Upper lobe of right lung (tissue), 1 donor: ENCODE measurements at places on chromosomes 16 and 17.
A peak's percentile ranks its signal among the peaks of the same experiment; 100 is the strongest.

DNA sequence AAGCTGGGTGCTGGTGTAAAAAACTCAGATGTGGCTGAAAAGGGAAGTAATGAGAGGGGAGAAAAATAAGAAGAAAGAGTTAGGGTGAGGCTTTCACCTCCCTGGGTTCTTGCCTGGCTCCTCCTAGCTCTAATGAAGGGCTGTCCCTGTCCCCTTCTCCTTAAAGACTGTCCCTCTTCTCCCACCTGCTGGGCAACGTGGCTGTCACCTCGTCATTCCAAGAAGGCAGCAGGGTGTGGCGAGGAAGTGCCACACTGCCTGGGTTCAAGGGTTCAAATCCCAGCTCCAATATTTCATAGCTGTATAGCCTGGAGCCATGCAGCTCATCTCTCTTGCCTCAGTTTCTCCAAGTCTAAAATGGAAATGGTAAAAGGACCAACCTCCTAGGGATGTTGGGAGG, 122.5 kb upstream of the CACNG5 start:
- no peak for DNase-seq

DNA sequence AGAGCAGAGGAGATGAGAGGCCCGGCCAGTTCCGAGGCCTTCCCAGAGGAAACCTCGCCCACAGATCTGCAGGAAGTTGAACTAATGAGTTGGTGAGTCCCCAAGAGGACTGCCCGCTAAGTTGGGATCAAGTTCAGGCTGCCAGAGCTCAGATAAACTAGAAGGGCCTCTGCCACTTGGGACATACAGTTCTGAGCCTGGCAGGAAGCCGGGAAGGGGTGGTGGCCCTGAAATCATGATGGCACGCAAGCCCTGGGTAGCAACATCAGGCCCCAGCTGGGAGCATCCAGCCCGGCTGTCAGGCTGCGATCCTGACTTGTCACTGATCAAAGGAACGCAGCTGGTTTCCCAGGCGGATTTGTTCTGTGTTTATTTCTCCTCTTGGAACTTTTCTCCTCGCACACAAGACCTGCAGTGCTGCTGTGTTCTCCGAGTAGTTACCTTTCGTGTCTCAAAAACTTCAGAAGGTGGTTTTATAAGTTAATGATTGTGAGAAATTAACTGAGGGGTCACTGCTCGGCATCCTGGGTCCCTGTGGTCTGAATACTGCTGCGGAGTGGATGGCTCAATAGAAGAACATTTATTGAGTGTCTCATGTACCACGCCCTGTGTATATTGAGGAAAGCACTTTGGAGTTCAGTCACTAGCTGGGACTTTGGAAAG, 8.0 kb upstream of the WFDC1 start:
- DNase-seq: peak; percentile 81

DNA sequence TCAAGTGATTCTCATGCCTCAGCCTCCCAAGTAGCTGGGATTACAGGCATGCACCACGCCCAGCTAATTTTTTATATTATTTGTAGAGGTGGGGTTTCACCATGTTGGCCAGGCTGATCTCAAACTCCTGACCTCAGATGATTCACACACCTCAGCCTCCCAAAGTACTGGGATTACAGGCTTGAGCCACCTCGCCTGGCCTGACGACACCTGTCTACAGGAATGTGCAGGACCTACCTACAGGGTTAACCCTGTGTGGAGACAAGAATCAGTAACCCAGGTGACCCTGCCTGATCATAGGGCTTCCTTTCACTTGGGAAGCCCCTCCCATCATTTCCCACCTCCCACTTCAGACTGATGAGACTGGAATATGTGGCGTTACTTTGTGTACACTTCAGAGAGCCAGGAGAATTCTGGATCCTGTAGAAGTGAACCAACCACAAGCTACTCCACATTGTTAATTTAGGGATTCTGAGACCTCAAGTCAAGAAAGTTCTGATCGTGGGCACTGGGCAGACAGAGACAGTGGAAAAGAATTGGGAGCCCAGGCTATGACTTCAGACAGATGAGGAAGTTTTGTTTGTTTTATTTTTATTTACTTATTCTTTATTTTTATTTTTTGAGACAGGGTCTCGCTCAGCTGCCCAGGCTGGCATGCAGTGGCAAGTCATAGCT, 5.7 kb upstream of the MILR1 start:
- no peak for DNase-seq

DNA sequence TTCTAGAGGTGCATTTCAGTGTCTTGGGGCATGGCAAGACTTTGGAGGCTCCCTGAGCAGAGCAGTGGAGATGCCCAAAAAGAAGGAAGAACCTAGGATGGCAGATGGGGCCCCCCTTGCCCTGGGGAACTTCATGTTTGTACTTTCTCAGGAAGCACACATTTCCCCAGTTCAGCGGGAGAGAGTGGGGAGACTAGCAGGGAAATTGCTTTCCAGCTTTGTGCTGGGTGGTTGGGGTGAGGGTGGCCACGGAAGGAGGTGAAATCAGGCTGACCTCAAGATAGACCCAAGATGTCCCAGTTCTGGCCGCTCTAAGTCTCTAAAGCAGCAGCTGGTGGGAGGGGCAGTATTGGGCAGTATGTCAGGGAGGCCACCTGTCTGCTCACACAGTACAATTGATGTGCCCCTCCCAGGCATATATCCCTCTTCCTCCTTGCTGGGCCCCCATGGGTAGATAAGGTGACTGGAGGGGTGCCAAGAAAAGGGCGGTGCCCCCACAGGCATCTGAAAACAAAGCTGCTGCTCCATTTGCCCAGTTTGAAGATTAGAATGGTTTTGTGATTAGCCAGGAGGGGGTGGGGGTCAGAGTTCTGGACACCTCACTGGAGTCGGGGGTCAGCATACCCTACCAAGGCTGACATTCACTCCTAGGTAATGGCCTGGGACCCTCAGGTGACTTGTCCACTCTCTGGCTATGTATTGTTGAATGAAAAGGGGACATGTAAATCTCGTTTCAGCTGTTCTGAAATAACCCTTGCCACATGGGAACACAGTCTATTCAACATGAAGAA, 17.1 kb upstream of the NAGLU start:
- DNase-seq: peak; percentile 63

DNA sequence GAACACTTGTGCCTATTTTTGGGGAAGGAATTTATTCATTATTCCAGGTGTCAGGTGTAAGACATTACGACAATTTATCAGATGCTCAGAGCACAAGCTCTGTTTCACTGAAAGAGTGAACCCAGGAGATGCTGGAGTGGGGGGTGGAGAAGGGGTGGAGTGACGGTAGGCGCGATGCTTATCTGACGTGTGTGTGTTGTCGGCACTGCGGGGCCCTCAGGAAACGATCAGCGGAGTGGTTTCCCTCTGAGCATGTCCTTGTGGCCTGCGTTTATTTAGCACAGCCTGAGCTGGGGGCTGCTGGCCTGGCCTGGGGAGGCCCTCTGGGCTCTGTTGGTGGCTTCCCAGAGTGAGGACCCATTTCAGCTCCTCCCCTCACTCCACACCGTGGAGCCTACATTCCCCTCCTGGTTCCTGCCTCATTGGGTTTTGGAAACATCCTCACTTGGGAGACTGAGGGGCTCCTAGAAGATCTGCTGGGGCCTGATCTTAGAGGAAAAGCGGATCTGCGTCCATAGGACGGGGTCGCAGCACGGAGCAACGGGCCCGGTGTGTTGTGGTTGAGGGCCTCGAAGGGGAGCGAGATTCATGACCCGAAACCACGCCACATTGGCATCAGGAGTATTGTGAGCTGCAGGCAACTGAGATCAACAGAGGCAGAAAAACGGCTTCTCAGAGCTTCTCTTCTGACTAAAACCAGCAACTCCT, 19.0 kb upstream of the GNG13 start:
- no peak for DNase-seq

- no peak for DNase-seq
These were observed 18.4 kb upstream of the C16orf82 start for GRCh38 chr16:27048316-27048715.

- DNase-seq: no peak
These were observed 203.3 kb downstream of the SEC14L1 start for GRCh38 chr17:77344038-77344437.

DNA sequence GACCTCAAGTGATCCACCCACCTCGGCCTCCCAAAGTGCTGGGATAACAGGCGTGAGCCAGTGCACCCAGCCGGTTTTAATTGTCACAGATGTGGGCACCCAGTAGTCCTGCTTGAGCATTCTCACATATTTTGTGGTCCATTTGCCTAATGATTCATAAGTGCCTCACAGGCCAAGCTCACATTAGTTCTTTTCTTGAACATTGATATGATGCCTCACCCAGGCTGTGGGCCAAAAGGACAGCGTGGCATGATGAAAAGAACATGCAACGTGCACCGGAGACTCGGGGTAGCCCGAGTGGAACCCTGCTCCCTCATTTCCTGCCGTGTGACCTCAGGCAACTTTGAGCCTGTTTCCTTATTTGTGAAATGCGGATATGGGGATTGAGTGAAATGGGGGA, 181.9 kb downstream of the SNX29 start:
- peak; percentile 25 for DNase-seq

GRCh38 chr16:83393196-83393981, 414.4 kb upstream of the HSBP1 start:
- no peak for DNase-seq

DNA sequence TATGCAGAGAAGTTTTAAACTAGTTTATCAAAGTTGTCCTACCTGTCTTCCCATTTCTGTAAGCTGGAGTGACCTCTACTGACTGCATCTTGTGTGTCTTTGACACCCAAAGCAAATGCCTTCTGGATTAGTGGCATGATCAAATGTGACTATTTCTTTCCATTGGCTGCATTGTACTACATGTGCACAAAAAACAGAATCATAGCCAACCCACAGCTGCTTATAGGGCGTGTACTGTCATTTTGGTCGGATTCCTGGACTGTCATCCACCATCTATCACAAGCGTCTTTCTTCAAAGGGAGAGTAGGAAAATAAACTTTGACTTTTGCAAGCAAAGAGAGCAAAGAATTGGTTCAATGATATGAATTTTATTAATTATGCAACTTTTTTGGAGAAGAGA, 310.6 kb downstream of the MAP2K6 start:
- DNase-seq: no peak

GRCh38 chr16:68227183-68227793, 8.6 kb downstream of the ESRP2 start:
- no peak for DNase-seq

GRCh38 chr17:48047113-48047740, 932 bp upstream of the NFE2L1 start:
- DNase-seq: no peak

DNA sequence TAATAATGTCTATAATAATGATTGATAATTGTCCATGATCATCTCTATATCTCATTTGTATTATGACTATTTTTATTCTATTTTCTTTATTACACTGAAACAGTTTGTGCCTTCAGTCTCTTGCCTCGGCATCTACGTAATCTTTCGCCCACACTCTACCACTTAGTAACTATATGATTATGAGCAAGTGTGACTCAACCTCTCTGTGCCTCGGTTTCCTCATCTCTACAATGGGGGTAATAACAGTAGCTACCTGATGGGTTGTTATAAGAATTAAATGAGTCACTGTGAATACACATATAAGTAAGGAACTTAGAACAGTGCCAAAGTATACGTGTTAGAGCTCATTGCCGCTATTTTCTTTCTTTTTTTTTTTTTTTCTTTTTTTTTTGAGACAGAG, 3.7 kb upstream of the SLC16A11 start:
- DNase-seq: no peak

DNA sequence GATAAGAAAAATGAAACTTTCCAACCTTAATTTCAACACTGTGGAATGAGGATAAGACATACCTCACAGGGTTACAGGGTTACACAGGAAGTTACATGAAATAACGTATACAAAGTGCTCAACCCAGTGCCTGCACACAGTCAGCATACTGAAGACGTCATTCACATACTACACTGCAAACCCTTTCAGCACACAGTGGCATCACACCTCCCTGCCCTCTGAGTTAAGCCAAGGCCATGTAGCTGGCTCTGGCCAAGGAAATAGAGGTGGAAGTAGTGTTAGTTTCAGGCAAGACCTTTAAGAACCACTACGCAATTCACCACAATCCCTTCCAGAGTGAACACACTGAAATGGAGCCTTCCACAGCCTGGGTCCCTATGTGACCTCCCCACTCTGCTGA, 46.6 kb upstream of the GSG1L start:
- no peak for DNase-seq

GRCh38 chr17:10336393-10336792, 36.4 kb downstream of the MYH13 start:
- DNase-seq: no peak

DNA sequence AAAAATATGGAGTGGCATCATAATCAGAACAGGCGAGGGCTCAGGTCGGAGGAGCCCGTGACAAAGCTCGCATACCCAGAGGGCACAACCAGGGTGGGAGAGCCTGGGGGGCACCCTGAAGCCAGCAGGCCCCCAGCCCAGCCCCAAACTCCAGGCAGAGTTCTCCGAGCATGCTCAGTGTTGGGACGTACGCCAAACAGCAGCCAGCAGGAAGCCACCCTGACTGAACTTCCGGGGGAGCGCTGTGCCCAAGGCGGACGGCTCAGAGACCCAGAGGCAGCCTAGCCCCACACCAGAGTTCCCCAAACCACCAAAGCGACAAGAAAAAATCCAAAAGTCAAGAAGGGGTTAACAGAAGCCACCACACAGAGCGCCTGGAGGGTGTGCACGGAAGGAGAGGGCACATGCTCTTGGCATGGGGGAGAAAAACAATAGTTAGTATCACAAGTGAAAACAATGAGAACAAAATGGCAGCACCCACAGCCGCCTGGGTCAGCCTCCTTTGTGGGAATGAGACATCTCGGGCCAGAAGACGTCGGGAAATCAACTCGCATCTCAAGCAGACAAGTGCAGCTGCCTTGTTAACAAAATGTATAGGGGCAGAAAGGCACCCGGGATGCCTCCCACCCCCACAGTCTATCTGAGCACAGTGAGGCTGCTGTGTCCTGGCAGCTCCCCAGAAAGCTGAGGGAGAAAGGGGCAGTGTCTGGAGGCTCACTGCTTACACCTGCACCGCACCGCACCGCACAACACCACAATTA, 11.9 kb downstream of the EXOC7 start:
- DNase-seq: no peak
